ENCODE measurements at places on chromosomes 2 and 18.

- DNase-seq: peak; percentile 41
Observed at GRCh38 chr2:159910951-159911350, 112.9 kb upstream of the CD302 start.

DNA sequence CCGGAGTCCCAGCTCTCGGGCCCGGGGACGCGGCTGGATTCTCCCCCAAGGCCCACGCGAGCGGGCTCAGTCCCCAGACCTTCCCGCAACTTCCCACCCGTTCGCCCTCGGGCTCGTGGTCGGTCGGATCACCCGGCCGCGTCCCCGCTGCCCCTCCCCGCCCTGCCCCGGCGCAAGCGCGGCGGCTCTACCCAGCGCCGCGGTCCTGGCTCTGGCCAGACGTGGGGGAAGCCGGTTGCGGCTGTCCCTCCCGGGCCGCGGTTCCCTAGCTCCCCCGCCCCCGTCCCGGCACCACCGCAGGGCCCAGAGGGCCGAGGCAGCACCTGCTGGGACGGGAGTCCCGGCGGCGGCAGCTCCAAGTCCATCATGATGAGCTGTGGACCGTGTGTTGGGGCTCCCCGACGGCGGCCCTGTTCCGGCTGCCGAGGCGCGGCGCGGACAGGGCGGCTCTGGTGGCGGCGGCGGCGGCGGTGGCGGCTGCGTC is 276 bp downstream of the NFE2L2 start:
- DNase-seq: peak; percentile 51

GRCh38 chr2:241871538-241872312 is 2.2 kb downstream of the RTP5 start:
- DNase-seq: no peak

- peak; percentile 67 for DNase-seq
Observed at GRCh38 chr18:7038330-7038851, 79.2 kb downstream of the LAMA1 start.

- DNase-seq: peak; percentile 61
Observed at GRCh38 chr2:64453770-64454385, at the start of gene LGALSL. TSS of gene LGALSL (plus strand) at chr2:64454162. CDS start at chr2:64454546, 384 bp downstream.

GRCh38 chr2:190717764-190718651 is 69.1 kb downstream of the NAB1 start:
- DNase-seq: no peak

- DNase-seq: no peak
Observed at GRCh38 chr18:62729487-62730386, 14.4 kb downstream of the PHLPP1 start.

DNA sequence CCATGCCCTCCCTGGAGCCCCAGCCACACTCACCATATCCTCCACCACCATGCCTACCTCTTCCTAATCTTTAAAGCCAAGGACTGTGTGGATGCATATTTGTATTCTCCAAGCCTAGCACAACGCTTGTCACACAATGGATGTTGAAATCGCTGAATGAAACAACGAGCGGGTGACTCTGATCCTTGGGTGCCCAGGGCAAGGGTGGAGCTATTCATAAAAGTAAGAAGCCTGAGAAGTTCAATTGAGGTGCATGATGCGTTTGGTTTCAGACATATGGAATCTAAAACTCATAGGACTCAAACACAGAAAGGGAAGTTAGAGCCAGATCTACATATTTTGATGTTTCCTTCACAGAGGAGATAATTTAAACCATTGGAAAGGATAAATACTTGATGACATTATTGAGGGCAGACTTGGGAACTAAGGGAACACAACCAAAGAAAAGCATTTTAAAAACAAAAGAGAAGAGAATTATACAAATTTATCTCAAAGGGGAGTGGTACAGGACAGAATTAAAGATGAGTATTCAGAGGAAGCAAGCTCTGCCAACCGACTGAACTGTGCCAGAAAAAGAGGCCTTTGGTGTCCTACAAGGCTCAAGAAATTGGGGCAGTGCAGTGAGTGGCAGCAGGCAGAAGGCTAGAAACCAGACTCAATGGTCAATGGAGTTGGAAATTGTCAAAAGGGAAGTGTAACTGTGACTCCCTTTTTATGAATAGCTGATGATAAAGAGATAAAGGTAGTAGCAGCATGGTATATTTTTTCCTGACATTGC is 200.6 kb upstream of the NCKAP5 start:
- no peak for DNase-seq

DNA sequence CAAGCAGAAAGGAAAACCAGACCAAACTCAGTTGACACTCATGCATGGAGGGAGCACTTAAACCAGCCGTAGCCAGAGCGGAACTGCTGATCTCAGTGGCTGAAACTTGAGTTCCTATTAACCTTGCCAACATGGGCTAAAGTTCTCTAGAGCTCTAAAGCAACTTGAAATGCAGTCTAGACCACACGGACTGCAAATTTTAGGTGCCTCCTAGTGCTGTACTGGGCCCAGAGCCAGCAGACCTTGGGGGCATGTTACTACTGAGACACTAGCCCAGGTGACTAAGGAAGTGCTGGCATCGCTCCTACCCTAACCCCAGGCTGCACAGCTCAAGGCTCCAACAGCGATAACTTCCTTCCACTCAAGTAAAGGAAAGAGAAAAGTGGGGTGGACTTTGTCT is 236.5 kb downstream of the AKAIN1 start:
- DNase-seq: no peak

DNA sequence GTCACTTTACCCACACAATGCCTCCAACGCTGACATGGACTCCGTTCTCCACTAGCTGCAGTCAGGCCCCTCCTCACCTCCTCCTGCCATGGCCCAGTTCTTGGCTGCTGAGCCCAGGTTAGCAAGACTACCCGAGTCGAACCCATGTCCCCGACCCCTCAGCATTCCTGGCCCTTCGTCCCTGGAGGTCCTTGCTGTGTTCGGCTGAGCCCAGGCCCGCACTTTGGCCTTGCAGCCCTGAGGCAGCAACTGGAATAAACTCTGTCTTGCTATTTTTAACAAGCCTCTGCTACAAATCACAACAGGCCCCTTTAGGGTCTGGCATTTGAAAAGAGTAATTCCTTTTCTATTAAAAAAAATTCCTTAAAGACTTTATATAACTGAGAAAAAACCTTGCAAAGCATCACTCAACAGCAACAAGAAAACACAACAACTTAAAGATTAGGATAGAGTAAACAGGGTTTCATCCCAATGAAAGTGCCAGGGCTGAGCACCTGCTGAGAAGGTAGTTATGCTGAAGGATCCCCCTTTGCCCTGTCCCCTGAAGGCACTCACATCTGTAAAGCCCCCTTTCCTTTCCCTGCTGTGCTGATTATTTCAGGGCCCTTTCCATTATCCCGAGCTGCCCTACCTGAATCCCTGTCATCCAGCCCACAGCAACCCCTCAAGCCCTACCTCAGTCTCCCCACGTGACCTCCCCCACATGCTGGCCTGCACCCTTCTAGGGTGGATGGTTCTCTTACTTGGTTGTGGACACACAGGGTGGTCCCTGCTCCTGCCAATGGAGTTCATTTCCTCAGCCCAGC is 120.0 kb upstream of the SNTG2 start:
- no peak for DNase-seq

DNA sequence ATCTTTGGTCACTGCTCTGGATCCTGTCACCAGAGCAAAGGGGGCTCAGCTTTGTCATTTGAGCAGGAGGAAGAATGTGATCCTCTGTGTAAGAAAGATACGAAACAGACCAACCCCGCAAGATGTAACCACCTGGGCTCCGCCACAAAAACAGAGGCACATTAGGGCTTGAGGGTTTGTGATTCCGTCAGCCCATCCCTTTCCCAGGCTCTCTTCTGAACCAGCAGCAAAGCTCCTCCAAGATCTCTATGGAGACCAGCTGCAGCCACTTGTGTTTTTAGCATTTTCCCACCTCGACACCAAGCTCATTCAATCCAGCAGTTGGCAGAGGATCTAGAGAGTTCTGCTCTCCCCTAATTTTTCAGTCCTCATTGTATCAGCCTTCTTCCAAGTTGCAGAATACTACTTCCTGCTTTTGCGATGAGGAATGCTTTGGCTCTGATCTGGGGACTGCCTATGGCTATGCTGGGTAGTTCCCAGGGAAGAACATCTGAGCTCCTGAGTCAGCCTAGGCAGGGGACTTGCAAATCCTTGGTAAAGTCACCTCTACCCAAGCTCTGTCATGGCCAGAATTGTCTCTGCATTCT is 139.6 kb upstream of the RAB12 start:
- no peak for DNase-seq

- no peak for DNase-seq
Observed at GRCh38 chr2:204914708-204915107, 369.4 kb downstream of the PARD3B start.

DNA sequence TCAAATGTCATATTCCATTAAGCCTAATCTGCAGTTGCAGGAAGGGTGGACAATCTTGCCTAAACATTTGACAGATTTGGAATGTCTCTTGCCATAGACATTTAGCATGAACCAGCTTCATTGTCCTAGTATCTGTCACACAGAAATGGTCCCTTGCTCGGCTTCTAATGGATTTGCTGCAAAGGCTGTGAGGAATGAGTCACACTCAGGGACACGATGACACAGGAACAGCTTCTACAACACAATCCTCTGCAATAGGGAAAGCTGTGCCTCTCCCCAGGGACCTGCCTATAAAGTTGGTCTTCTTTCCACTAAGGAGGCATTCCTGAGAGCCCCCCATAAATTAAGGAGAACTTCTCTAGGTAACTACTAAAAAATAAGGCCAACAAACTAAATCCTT is 155.1 kb upstream of the L3MBTL4 start:
- DNase-seq: no peak

- no peak for DNase-seq
Observed at GRCh38 chr2:197207598-197207997, 103.0 kb downstream of the ANKRD44 start.

- DNase-seq: no peak
Observed at GRCh38 chr2:36361396-36361795, 5.8 kb downstream of the CRIM1 start.

DNA sequence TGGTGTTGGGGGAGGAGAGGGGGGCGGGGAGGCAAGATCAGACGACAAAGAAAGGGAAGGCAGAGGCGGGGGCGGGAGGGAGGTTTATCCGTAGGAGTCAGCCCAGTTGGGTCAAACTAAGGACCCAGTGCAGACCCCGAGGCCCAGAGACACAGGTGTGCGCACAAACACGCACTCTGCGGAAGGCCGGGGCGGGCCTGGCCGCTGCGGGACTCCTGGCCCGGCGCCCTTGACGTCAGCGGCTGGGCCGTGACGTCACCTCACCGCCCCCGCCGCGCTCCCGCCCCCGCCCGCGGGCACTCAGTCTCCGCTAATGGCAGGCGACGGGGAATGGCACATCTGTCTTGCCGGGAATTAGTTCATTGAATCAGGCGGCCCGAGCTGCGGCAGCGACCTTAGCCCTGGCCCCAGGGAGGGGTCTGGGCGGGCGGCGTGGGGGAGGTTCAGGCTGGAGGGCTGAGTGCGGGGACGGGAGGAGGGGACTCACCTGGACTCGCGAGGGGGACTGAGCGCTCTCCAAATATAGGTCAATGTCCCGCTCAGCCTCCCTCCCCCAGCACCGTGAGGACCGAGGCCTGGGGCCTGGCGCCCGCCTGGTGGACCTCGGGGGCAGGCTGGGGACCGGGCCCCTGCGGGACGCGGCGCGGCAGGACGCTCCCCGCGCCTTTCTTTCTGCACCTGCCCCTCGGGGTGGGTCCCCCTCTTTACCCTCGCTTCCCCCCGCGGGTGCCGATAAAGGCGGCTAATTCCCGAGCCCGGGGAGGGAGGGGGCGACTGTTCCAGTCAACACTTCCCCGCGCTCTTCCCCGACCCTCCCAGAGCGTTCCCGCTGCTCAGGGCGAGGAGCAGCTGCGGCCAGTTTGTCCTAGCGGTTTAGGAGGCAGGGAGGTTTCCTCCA is 15.5 kb upstream of the ECEL1 start:
- DNase-seq: no peak

Measured in HT-29 (cell line).